Esophagus muscularis mucosa (tissue), 4 donors: ENCODE measurements at places on chromosomes 2 and 18. TPM values are rescaled to one million over a fixed set of nuclear protein-coding genes. Genes with fewer than 3 reads are reported as not detected.

GRCh38 chr2:152051436-152051835, 47.4 kb downstream of the CACNB4 start:
- DNase-seq: no peak

GRCh38 chr18:54151376-54151775, 73.1 kb downstream of the MBD2 start:
- DNase-seq: no peak

DNA sequence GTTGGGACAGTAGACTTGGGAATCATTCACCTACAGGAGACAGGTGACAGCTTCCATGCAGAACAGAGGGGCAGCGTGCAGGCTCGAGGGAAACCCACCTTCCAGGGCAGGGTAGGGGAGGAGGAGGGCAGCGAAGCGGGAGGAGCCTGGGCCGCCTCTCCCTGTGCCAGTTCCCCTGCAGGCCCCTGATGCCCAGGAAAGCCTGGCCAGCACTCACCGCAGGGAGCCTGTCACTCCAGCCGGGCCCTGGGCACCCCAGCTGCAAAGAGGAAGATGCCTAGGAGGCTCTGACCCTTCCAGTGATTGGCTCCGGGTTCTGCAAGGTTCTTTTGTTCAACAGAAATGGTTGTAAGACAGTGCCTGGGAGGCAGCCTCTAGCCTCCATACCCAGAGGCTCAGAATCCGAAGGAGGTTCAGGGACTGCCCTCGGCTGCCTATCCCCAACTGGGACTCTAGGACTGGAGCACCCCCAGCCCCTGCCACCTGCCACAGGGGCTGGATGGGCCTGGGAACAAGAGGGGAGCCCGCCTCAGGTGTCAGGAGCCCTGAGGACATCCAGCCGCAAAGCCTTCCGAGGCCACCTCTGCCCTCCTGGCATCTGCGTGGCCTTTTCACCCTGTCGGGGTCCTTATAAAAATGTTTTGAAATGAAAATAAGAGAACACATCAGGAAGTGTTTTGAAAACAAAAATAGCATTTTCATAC, 103.2 kb downstream of the PTGR3 start:
- no peak for DNase-seq

- DNase-seq: no peak
Observed at GRCh38 chr2:156518138-156518537, 82.0 kb downstream of the GPD2 start.

GRCh38 chr2:53058526-53058925, 709.1 kb upstream of the CHAC2 start:
- DNase-seq: no peak

The FAM237A gene
- not detected for total RNA-seq
